ENCODE measurements at places on chromosomes 12 and 14. TPM values are rescaled to one million over a fixed set of nuclear protein-coding genes. Genes with fewer than 3 reads are reported as not detected.

- DNase-seq: no peak
- H3K27ac ChIP-seq: no peak overlapping the region
- no peaks in the 10 kb centered on the region for H3K27me3 ChIP-seq
- H3K4me3 ChIP-seq: no peak overlapping the region
- no peaks in the 10 kb centered on the region for H3K4me1 ChIP-seq
Observed at GRCh38 chr12:106791531-106791930, 17.0 kb downstream of the RIC8B start.

GRCh38 chr12:25585662-25586061 lies 32.6 kb upstream of the LMNTD1 start:
- peaks cover 19% of the 10 kb centered on the region for H3K4me1 ChIP-seq
- H3K27me3 ChIP-seq: no peaks in the 10 kb centered on the region
- H3K4me3 ChIP-seq: no peak overlapping the region
- no peak for DNase-seq
- no peak overlapping the region for H3K27ac ChIP-seq
- no peaks in the 10 kb centered on the region for H3K36me3 ChIP-seq

DNA sequence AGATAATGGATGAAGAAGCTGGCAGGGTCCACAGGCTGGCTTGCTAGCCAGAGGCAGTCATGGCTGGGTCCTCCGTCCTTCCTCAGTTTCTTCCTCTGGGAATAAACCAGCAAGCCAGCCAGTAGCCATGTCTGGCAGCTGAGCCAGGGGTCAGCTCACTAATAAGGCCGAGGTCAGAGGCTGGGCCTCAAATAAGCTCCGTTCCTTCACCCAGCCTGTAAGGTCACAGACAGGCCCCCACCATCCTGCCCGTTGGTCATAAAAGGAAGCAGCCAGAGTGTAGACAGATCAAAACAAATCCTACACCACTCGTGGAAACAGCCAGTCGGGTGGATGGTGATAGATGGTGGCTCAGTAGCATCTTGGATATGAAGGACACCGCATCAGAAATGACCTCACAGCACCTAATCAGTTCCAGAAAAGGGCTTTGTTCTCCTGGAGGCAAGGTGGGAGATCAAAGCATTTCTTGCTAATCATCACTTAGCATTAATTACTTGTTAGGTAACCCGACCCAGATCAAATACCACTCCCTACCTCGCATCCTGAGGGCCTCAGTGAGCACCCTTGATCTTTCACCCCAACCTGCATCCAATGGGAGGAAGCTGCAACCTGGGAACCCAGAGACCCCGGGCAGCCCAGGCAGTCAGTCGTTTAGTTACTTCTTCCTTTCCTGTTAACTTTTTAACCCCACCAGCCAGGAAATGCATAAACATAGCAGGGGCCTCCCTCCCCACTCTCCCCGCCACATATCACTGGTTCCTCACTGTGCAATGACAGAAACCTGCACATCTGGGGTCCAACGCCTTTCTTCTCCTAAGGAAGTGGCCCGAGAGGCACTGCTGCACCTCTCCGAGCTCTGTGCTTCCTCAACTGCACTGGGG lies 90.2 kb downstream of the KDM2B start:
- H3K27ac ChIP-seq: peak overlapping the region; percentile 83
- H3K4me1 ChIP-seq: peaks cover 8% of the 10 kb centered on the region
- peaks cover 7% of the 10 kb centered on the region for H3K36me3 ChIP-seq
- no peak overlapping the region for H3K4me3 ChIP-seq

DNA sequence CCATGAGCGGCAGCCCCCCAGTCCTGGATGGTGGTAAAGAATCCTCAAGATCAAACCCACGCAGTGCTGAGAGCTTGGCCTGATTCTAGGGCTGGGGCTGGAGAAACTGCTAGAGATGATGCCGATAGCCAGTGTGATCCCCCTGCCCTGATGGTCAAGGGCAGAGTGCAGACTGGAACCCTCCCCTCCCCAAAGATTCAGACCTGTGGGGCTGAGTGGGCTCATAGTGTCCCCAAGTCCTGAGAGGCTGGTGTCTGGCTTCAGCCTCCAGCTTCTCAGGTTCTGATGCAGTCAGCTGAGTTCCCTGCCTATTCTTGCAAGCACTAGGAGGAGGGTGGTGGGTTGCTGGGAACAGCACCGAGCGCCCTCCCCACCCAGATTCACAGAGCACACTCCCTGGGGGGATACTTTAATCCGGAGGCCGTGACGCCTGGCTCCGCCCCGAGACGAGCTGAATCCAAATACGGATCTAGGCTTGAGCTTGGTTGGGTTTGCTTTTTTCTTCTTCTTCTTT lies 11.9 kb downstream of the RHOF start:
- no peaks in the 10 kb centered on the region for H3K36me3 ChIP-seq
- H3K27me3 ChIP-seq: no peaks in the 10 kb centered on the region
- no peak overlapping the region for H3K4me3 ChIP-seq
- DNase-seq: no peak
- peaks cover 13% of the 10 kb centered on the region for H3K4me1 ChIP-seq

DNA sequence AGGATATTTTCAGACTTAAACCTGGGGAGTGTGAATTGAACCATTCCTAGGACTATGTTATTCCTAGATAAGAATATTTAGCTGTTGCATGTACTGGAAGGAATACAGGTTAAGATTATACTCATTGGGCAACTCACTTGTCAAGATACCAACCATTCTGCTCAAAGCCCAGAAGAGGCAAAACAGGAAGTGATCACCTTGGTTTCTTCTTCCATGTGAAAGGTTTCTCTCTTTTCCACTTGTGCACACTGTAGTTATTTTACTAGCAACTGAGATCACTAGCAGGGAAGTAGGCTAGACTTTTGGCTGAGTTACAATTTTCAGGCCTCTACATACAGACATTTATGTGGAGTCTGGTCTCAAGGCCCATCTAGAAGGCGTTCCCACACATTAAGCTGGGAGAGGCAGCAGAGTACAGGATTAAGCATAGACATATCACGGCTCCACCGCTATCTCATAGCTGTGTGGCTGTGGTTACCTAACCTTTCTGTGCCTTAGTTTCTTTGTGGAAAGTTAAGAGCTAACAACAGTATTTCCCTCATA lies 83.9 kb upstream of the FERMT2 start:
- no peaks in the 10 kb centered on the region for H3K27me3 ChIP-seq
- H3K4me3 ChIP-seq: no peak overlapping the region
- H3K4me1 ChIP-seq: peaks cover 22% of the 10 kb centered on the region
- H3K36me3 ChIP-seq: peaks cover 27% of the 10 kb centered on the region
- DNase-seq: no peak

TSHR gene
- not detected for total RNA-seq

DGKA gene
- 42.2 TPM for total RNA-seq

ASCL1 gene
- not detected for total RNA-seq

AGAP2 gene
- 2.8 TPM for total RNA-seq

GPR135 gene
- 4.2 TPM for total RNA-seq

AQP2 gene
- total RNA-seq: not detected
